CD4-positive, CD25-positive, alpha-beta regulatory T cell (primary cell): ENCODE measurements at places on chromosomes 2 and 18. TPM values are rescaled to one million over a fixed set of nuclear protein-coding genes. Genes with fewer than 3 reads are reported as not detected.

GRCh38 chr2:30223413-30223874 lies 7.9 kb upstream of the LBH start:
- DNase-seq: no peak

Gene PROM2
- polyA plus RNA-seq: not detected

Gene KCNJ3
- not detected for polyA plus RNA-seq

- no peak for DNase-seq
These were observed 32.8 kb downstream of the KATNAL2 start for GRCh38 chr18:46950064-46950656.

DNA sequence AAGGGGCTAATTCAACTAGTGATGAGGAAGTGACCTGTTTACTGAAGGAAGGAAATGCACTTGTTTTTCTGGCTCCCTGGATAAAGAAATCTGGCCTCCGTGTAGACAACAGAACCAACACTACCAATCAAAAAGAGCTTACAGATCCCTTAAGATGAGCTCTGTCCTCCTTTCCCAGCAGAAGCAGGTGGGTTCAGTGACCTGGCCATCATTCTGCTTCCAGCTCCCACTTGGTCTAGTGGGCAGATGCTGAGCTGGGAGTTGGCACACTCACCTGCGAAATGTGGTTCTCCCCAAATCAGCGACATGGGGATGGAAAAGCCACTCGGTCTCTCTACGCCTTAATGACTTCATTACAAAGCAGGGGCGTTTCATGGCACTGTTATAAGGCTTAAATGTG lies 132.6 kb downstream of the AFF3 start:
- DNase-seq: no peak

DNA sequence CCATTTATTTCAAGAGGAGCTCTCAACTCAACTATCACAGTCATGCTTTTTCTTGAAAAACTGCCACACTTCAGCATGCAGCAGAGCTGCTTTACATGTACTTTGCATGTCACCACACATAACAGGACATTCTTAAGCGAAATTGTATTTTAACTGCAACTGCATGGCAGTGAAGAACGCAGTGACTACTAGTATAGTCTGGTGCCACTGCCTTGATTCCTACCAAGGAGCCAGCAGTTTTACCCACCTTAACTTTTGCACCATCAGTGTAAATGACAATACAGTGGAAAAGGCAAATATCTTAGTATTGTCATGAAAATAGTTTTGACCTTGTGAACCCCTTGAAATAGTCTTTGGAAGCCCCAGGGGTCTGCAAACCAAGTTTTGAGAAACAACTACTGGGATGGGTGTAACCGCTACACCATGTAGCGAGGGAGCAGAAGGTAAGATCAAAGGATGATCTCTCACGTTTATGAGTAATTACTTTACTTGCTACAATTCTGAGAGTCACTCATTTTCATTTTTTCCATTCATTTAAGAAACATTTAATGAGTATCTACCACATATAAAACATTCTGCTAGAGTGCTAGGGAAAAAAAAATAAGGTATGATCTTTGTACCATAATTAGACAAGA lies 32.3 kb upstream of the MPP4 start:
- no peak for DNase-seq
